ENCODE measurements at places on chromosomes 4 and X. TPM values are rescaled to one million over a fixed set of nuclear protein-coding genes. Genes with fewer than 3 reads are reported as not detected.

DNA sequence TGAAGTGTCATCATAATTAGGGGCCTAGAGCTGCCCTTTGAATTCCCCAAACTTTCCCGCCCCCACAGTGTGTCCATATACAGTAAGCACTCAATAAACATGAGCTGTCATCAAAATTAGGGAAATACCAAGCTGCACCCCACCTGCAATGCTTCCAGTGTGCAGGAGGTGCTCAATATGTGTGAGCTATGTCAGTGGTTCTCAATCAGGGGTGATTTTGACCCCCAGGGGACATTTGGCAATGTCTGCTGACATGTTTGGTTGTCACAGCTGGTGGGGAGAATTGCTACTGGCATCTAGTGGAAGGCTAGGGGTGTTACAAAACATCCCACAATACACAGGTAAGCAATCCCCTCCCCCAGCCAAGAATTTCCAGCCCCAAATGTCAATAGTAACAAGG, 748 bp downstream of the CFP start:
- no peak for DNase-seq

Gene CENPVL2
- not detected for total RNA-seq

DNA sequence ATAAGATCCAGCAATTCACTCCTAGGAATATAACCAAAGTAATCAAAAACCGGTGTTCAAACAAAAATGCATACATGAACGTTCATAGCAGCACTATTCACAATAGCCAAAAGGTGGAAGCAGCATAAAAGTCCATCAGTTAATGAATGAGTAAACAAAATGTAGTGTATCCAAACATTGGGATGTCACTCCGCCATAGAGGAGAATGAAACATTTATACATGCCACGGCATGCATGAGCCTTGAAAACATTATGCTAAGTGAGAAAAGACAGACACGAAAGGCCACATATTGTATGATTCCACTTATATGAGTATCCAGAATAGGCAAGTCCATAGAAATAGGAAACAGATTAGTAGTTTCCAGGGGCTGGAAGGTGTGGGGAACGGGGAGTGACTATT, 11.0 kb upstream of the PDLIM3 start:
- DNase-seq: peak; percentile 29

Gene MECP2
- 79.4 TPM for total RNA-seq

Gene RAB9A
- total RNA-seq: 21.5 TPM

DNA sequence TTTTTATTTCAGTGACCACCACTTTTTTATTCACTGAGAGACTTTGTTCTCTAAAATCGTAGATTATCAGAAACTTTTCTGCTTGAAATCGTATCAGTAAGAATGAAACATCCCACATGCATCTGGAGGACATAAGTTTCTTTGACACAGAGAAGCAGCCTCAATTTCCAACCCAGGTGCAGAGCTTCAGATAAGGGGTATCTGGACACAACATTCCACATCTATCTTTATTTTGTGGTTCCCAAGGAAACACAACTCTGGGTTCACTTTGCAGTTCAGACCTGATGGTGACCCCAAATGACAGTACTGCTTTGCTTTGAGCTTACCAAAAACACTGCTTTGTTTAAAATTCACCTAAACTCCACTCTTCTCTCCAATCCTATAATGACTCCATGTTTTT, 1.3 kb upstream of the CLCN5 start:
- no peak for DNase-seq

GRCh38 chrX:33252306-33252825, 41.0 kb upstream of the DMD start:
- DNase-seq: no peak

GRCh38 chr4:8225706-8226443, 26.8 kb downstream of the SH3TC1 start:
- DNase-seq: no peak

GRCh38 chr4:102341201-102341600, 4.1 kb downstream of the SLC39A8 start:
- no peak for DNase-seq

DNA sequence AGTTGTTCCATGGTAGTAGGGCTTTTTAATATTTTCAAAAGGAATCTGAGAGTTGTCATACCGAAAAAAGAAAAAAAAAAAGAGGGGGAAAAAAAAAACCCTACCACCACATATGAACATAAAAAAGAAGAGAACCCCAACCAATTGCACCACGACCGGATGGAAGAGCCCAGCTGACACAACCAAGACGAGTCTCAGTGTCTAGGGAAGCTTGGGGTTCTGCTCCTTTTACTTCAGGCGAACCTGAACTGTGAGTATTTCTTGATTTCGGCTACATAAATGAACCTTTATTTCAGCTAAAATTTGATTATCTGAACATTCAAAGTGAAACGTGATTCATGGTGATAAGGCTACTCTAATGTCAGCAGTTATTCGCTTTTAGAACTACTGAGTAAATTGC, at the start of gene GPR34:
Gene GPR34 (plus strand): TSS at position 139 of the 400 bp plus-strand sequence. CDS start 6,661 bp downstream, outside the sequence.
- no peak for DNase-seq

DNA sequence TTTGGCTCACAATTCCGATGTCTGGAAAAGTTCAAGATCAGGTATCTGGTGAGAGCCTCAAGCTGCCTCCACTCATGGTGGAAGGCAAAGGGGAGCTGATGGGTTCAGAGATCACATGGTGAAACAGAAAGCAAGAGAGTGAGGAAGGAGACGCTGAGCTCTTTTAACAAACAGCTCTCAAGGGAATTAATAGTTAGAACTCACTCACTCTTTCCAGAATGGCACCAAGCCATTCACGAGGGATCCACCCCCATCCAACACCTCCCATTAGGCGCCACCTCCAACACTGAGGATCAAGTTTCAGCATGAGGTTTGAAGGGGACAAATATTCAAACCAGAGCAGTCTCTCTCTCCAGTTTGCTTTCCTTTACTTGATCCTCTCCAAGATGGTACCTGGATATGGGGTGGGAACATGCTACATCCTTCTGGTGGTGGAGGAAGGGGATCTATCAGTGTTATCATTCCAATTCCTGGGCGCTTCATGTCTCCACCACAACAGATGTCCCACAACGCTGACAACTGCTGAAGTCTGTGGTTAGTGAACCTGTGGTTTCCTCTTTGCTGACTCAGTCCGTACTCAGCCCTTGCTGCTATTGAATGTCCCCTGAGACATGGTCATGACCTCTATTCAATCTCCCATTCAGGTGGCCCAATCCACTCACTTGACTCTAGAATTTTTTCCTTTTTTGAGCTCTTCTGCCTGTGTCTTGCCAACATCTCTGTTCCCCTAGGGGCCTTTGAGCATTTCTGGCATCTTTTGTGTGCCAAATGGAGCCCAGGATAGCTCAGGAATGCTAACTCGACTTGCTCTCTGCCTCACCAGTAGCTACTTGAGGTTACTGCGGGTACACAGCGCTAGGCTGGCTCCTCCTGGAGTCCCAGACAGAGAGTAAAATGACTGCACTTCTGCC, 395.2 kb downstream of the MID1IP1 start:
- DNase-seq: no peak

Gene MAOA
- total RNA-seq: 388 TPM

Gene GRID2
- total RNA-seq: 0.06 TPM

GRCh38 chrX:135543924-135544323, 23.5 kb downstream of the INTS6L start:
- no peak for DNase-seq

DNA sequence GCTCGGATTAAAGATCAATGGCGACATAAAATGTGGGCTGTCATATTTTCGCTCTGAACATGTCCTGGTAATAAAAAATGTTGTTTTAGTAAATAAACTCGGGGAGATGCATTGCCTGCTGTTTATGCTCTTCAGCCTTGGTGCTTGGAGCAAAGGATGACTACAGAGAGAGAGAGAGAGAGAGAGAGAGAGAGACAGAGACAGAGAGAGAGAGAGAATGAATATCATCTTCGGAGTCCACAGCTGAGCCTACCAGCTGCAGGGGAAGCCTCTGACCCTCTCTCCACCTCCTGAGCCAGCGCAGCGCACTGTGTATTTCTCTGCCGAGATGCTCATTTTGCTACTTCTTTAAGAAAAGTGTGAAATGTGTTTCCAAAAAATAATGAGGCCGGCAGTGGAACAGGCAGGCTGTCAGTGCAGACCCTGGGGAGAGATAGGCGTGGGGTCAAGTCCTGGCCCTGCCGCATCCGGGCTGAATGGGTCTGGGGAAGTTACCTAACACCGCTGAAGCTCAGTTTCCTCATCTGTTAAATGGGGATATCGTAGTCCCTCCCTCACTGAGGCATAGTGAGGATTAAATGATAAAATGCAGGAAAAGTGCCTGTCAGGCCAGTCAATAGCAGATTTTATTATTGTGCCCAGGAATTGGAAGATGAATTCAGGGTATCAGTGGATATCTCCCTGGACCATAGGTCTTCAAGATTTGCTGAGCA, 58.5 kb upstream of the LGI2 start:
- no peak for DNase-seq

- no peak for DNase-seq
Observed at GRCh38 chr4:472881-473569, 25.9 kb downstream of the ZNF721 start.

Gene MAGEB5
- not detected for total RNA-seq

DNA sequence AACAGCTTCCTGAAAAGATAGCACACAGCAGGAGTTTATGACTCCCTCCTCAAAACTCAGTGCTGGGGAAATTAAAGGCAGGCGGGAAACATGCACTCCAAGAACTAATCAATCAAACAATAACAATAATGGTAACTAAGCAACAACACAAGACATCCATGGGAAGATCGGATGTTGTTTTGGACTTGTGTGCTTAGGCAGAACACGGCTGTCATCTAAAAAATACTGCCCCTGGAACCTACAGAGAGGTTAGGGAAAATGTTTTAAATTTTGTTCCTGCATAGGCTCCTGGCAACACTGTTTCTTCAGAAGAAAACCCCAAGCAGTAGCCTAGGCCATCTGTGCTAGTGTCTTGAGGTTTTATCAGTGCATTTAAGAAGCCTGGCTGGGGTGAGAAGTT, 1378.2 kb downstream of the STIM2 start:
- no peak for DNase-seq

Gene RAB39B
- total RNA-seq: 0.50 TPM

Gene RTL9
- not detected for total RNA-seq

DNA sequence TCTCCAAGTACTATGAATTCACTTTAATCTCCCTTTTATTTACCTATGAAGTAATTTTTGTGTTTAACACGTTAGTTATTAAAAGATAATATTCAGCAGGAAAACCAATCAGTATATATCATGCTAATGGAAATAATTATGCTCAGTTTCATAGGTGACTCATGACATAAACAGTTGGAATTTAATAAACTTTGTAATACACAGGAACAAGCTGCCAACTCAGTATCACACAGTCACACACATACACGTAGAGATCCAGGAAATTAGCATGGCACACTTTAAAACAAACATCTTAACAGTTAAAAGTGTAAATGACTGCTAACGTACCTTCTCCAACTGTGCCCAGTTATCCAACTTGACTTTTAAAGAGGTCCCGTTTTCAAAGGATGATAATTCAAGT, 2.3 kb downstream of the SPATA4 start:
- no peak for DNase-seq

- DNase-seq: no peak
Observed at GRCh38 chrX:68365341-68365740, 68.0 kb downstream of the OPHN1 start.

Gene FAM53A
- 5.2 TPM for total RNA-seq

Gene TCP11X2
- total RNA-seq: not detected

Gene RHOXF2
- total RNA-seq: not detected

Gene ARHGAP24
- total RNA-seq: 30.2 TPM
